Liver (tissue), 10 donors: ENCODE measurements at places on chromosomes 1 and 21.

DNA sequence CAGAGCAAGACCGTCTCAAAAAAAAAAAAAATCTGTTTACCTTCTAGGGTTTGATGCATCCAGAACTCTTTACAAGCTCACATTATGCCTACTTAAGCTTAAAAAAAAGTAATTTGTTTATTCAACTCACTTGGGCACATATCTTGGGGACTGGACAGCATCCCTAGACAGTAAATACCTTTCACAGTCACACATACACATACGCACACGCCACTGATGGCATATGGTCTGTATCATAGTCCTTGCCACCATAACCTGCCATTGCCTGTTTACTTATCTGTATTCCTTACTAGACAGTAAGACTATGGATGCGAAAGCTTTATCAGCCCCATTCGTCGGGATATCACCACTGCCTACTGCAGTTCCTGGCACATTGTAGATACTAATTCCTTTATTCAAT lies 446.3 kb upstream of the RGS18 start:
- H3K27ac ChIP-seq = no peak overlapping the region
- DNase-seq = no peak
- H3K27me3 ChIP-seq = no peaks in the 10 kb centered on the region
- H3K4me1 ChIP-seq = no peaks in the 10 kb centered on the region
- H3K36me3 ChIP-seq = no peaks in the 10 kb centered on the region

- H3K4me3 ChIP-seq = no peak overlapping the region
- no peak for DNase-seq
- H3K4me1 ChIP-seq = peaks cover 30% of the 10 kb centered on the region
- peaks cover 4% of the 10 kb centered on the region for H3K36me3 ChIP-seq
- no peak overlapping the region for H3K27ac ChIP-seq
Measured at GRCh38 chr1:207045453-207045852, 5.6 kb downstream of the YOD1 start.

DNA sequence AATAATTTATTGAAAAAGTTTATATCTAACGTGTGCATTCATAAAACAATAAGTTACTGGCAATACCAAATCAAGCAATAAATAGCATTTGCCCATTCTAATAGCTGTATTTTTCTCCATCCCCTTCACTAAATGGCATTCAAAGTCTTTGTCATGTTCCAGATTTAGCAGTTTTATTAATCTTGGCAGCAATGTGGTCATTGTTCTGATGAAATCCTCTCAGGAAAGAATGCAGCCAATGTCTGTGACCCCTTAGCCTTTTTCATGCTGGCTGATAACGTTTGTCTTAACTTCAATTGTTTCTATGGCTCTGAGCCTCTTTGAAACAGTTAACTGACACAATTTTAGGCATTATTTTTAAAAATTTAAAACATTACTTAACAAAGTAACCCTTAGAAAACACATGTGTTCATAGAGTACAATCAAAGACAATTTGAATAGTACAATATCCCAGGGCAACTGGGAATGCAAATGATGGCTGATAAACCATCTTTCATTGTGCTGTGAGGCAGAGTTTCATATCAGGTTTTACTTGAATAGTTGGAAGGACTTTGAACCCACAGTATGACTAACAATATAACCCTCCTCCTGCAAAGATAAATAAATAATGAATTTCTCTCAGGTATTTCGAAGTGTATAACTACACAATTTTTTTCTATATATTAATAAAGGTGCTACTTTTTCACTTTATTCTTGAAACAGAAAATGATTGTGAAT lies 217.5 kb downstream of the LRRIQ3 start:
- DNase-seq = no peak
- H3K4me3 ChIP-seq = no peak overlapping the region
- H3K27ac ChIP-seq = no peak overlapping the region
- H3K36me3 ChIP-seq = no peaks in the 10 kb centered on the region
- no peaks in the 10 kb centered on the region for H3K27me3 ChIP-seq

DNA sequence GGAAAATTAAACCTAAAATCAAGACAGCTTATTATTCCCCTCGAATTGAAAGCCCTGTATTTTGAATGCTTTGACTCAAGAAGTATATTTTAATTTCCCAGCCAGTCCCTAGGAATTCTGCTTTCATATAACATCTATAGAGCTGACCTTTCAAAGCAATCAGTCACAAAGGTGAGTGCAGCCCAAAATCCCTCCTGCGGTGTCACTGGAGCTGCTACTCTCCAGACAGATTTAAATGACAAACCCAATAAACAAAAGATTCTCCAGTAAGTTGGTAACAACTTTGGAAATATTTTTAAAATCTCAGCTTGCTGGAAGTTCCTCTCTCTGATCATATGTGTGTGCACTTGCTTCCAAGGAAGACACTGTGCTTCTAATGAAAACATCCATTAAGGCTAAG lies 14.7 kb downstream of the PLPP3 start:
- peak overlapping the region; percentile 88 for H3K27ac ChIP-seq
- no peaks in the 10 kb centered on the region for H3K36me3 ChIP-seq

DNA sequence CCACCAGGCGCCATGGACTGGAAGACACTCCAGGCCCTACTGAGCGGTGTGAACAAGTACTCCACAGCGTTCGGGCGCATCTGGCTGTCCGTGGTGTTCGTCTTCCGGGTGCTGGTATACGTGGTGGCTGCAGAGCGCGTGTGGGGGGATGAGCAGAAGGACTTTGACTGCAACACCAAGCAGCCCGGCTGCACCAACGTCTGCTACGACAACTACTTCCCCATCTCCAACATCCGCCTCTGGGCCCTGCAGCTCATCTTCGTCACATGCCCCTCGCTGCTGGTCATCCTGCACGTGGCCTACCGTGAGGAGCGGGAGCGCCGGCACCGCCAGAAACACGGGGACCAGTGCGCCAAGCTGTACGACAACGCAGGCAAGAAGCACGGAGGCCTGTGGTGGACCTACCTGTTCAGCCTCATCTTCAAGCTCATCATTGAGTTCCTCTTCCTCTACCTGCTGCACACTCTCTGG lies 3.8 kb downstream of the GJB3 start:
- no peaks in the 10 kb centered on the region for H3K36me3 ChIP-seq
- peaks cover 41% of the 10 kb centered on the region for H3K4me1 ChIP-seq
- H3K27ac ChIP-seq = no peak overlapping the region
- H3K4me3 ChIP-seq = no peak overlapping the region
- H3K27me3 ChIP-seq = no peaks in the 10 kb centered on the region

DNA sequence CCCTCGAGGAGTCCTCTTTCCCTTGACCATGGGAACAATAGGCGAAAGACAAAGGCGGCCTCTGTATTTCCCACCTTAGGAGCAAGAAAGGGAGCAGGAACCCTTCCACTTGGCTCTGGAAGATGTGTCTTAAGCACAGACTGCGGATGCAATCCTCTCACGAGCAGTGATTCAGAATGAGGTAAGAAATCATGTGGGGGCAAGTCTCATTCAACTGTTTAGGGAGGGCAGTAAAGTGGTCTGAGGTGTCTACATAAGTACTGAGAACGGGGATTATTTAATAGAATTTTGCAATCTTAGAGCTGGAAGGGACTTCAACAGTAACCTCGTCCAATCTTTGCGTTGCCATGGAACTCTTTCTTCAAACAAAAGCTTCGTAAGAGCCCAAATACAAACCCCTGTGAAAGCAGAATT lies 1.6 kb upstream of the DYRK3 start:
- no peak for DNase-seq
- no peaks in the 10 kb centered on the region for H3K27me3 ChIP-seq
- H3K4me1 ChIP-seq = peaks cover 20% of the 10 kb centered on the region

DNA sequence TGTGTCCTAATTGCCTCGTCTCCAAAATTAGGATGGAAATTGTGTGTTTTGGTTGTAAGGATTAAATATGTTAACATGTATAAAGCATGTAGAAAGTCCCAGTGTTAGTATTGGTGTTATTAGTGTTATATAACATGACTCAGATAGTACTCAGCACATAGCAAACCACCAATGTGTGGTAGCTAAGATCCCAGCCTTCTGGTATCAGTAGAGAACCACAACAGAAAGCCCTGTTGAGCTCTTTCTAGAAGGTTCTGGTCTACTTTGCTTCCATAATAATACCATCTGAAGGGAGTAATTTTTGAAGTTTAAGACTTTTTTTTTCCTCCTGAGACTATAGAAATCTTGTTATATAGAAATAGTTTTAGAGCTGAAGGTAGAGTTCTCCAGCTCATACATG lies 259.3 kb upstream of the SGIP1 start:
- H3K4me1 ChIP-seq = no peaks in the 10 kb centered on the region
- H3K4me3 ChIP-seq = no peak overlapping the region
- no peaks in the 10 kb centered on the region for H3K36me3 ChIP-seq
- no peak overlapping the region for H3K27ac ChIP-seq
- no peaks in the 10 kb centered on the region for H3K27me3 ChIP-seq
- no peak for DNase-seq
